Endothelial cell of coronary artery (primary cell): ENCODE measurements at places on chromosomes 11 and 22. TPM values are rescaled to one million over a fixed set of nuclear protein-coding genes. Genes with fewer than 3 reads are reported as not detected.

Gene OR10D3
- not detected in 2 replicates for total RNA-seq

Gene TUB
- 2.3 and 3.2 TPM in 2 replicates for total RNA-seq

Gene RGL4
- total RNA-seq, result not detected in 2 replicates

Gene OR51I1
- total RNA-seq, result not detected in 2 replicates

Gene MAPK12
- 50.2 and 57.4 TPM in 2 replicates for total RNA-seq

Gene XRCC6
- total RNA-seq, result 329 and 387 TPM in 2 replicates

Gene MOGAT2
- not detected in 2 replicates for total RNA-seq

Gene VPREB1
- total RNA-seq, result not detected in 2 replicates

Gene SLC22A12
- not detected in 2 replicates for total RNA-seq

Gene NCAM1
- 0.09 and 0.45 TPM in 2 replicates for total RNA-seq

Gene TESMIN
- 0.54 and 0.66 TPM in 2 replicates for total RNA-seq

Gene MS4A4E
- not detected in 2 replicates for total RNA-seq

Gene ADAMTS8
- total RNA-seq, result not detected in 2 replicates

Gene GTPBP1
- 26.9 and 39.2 TPM in 2 replicates for total RNA-seq

Gene ANO5
- 0.81 and 1.2 TPM in 2 replicates for total RNA-seq

Gene FTH1
- 433 and 1,243 TPM in 2 replicates for total RNA-seq

Gene ENTHD1
- not detected in 2 replicates for total RNA-seq

Gene TBX10
- not detected in 2 replicates for total RNA-seq

Gene RFPL2
- total RNA-seq, result not detected in 2 replicates

Gene MCAM
- 1,233 and 1,581 TPM in 2 replicates for total RNA-seq

Gene TRIM48
- total RNA-seq, result not detected in 2 replicates

Gene SLC25A18
- not detected in 2 replicates for total RNA-seq

Gene LIN7C
- 41.5 and 46.0 TPM in 2 replicates for total RNA-seq

Gene CHKB
- total RNA-seq, result 19.7 and 28.7 TPM in 2 replicates

Gene VPS11
- total RNA-seq, result 26.3 and 27.6 TPM in 2 replicates

Gene TEX54
- not detected in 2 replicates for total RNA-seq

Gene OR6T1
- not detected in 2 replicates for total RNA-seq

Gene ACCSL
- total RNA-seq, result not detected in 2 replicates

Gene WNT11
- total RNA-seq, result 0.09 TPM in 2 replicates

Gene DDI1
- not detected in 2 replicates for total RNA-seq

Gene SEPTIN3
- total RNA-seq, result 0.09 TPM in 1 of 2 replicates, not detected in the other

Gene GTSE1
- total RNA-seq, result 3.6 and 8.3 TPM in 2 replicates

Gene PAX6
- 0.18 TPM in 1 of 2 replicates, not detected in the other for total RNA-seq

Gene OR52W1
- total RNA-seq, result not detected in 2 replicates

Gene TCN2
- 30.9 and 40.7 TPM in 2 replicates for total RNA-seq

Gene ISX
- not detected in 2 replicates for total RNA-seq

Gene TMEM191B
- total RNA-seq, result 0.36 and 0.47 TPM in 2 replicates

Gene MUC5B
- not detected in 2 replicates for total RNA-seq

Gene TMEM86A
- 1.1 and 1.3 TPM in 2 replicates for total RNA-seq
